Thyroid gland (tissue), 4 donors: ENCODE measurements at places on chromosomes 2 and 18. TPM values are rescaled to one million over a fixed set of nuclear protein-coding genes. Genes with fewer than 3 reads are reported as not detected.

- no peak overlapping the region for H3K4me3 ChIP-seq
- H3K36me3 ChIP-seq: no peaks in the 10 kb centered on the region
- no peaks in the 10 kb centered on the region for H3K27me3 ChIP-seq
- no peak for DNase-seq
These were observed 780.5 kb upstream of the FAM98A start for GRCh38 chr2:34379586-34379985.

- no peaks in the 10 kb centered on the region for H3K27me3 ChIP-seq
- H3K4me1 ChIP-seq: peaks cover 24% of the 10 kb centered on the region
- no peak overlapping the region for H3K4me3 ChIP-seq
These were observed 123.2 kb upstream of the BCL2L11 start for GRCh38 chr2:110997331-110998045.

DNA sequence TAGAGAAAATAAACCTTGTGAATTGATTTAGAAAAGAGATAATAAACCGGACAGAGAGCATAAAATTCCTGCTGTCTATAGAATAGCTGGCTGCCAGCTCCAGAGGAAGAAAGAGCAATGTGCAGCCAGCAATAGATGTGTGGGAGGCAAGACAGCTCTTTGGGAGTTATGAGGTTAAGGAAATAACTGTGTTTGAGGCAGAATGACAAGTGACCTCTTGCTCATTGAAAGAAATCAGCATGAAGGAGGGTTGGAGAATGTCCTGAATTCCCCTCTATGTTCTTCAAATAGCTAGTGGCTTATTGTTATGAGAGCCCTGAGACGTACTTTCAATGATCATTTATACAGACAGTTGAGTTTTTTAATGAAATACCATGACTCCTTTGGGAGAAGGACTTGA lies 1009.9 kb upstream of the NXPH2 start:
- no peaks in the 10 kb centered on the region for H3K27me3 ChIP-seq
- no peak for DNase-seq
- no peaks in the 10 kb centered on the region for H3K36me3 ChIP-seq
- H3K4me3 ChIP-seq: no peak overlapping the region
- H3K27ac ChIP-seq: no peak overlapping the region

GRCh38 chr18:23537274-23537673 lies 34.0 kb downstream of the RMC1 start:
- no peak overlapping the region for H3K4me3 ChIP-seq
- H3K36me3 ChIP-seq: peaks cover 86% of the 10 kb centered on the region
- H3K4me1 ChIP-seq: no peaks in the 10 kb centered on the region
- H3K27me3 ChIP-seq: no peaks in the 10 kb centered on the region

DNA sequence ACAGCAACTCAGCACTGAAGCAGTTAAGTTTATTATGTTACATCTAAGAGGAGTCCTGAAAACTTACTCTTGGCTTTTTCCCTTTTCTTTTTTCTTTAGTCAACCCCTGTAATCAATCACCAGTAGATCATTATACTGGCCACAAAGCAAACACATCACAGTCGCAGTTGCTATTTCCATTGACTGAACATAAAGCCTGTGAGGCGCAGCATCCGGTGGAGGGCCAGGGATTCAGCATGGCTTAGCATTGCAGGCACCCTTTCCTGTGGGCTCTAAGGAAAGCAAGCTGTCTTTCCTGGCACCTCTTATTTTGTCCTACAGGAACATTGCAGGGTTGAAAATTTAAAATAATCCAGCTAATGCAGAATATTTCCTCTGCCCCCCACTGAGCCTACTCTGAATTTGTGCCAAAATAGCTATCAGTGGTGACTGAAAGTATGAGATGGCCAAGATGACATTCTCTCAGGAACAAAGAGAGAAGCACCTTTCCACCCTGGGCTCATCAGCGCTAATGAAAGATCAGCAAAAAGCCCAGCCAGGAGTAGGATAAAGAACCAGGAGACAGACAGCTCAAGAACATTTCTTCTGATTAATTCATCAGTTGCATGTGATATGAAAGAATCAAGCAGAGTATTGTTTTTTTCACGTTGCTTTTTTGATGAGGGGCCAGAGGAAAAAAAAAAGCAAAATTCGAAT lies 85.3 kb upstream of the SULT1C3 start:
- H3K27ac ChIP-seq: no peak overlapping the region
- no peak overlapping the region for H3K4me3 ChIP-seq
- no peaks in the 10 kb centered on the region for H3K27me3 ChIP-seq
- H3K36me3 ChIP-seq: no peaks in the 10 kb centered on the region
- no peak for DNase-seq

DNA sequence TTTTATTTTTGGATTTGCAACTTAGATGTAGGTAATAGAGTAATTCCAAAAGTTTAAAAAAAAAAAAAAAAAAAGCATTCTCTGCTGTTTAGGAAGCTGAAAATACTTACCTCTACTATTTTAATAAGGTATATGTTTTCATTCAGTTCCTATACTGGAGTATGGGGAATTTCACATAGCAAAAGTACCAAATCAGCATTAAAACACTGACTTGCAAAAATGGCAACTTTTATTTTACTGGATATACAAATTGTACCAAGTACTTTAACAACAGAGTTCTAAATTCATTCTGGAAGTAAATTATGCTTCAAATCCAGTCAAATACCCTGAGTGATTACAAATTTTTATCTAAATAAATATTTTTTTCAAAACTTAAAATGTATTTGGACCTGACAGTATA lies 76.7 kb downstream of the TCF4 start:
- no peak overlapping the region for H3K4me3 ChIP-seq
- H3K27me3 ChIP-seq: no peaks in the 10 kb centered on the region
- H3K4me1 ChIP-seq: peaks cover 12% of the 10 kb centered on the region
- DNase-seq: no peak
- H3K36me3 ChIP-seq: no peaks in the 10 kb centered on the region

DNA sequence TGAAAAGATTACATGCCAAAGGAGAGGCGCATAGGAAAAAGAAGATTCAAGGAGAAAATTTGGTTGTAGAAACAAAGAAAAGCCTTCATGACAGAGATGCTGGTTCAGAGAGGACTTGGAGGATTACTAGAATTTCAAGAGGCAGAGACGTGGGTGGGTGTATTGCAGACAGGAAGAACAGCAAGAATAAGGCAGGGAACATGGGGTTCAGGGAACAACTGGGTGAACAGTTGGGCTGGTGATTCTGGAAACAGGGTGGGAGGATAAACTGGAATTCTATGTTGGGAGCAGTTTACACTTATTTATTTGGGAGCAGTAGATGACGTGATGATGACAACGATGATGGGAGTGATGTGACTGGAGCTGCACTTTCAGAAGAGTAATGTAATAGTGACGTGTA lies 18.4 kb upstream of the GMCL1 start:
- no peak overlapping the region for H3K4me3 ChIP-seq
- no peaks in the 10 kb centered on the region for H3K27me3 ChIP-seq
- peaks cover 41% of the 10 kb centered on the region for H3K36me3 ChIP-seq
- H3K4me1 ChIP-seq: no peaks in the 10 kb centered on the region
- H3K27ac ChIP-seq: no peak overlapping the region
- no peak for DNase-seq

- no peaks in the 10 kb centered on the region for H3K27me3 ChIP-seq
- no peak overlapping the region for H3K27ac ChIP-seq
- H3K4me1 ChIP-seq: no peaks in the 10 kb centered on the region
- H3K4me3 ChIP-seq: no peak overlapping the region
- no peaks in the 10 kb centered on the region for H3K36me3 ChIP-seq
These were observed 9.2 kb downstream of the LRRFIP1 start for GRCh38 chr2:237636578-237636977.

DNA sequence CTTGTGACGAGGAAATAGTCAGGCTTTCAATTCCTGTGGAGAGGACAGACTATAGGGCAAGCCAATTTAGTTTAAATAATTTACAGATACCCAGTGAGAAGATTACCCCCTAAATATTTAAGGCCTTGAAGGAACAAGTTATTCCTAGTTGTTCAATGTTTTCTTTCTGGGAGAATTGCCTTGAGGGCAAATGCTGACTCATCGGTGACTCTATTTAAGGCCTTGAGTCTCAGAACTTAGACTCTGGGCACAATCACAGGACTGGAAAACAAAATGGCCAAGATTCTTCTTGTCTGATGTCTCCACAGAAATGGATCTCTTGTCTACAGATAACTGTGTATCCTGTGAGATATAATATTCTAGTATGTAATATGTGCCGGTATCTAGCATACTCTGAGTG lies 467.1 kb downstream of the SUCLG1 start:
- H3K27me3 ChIP-seq: no peaks in the 10 kb centered on the region
- DNase-seq: no peak
- no peak overlapping the region for H3K4me3 ChIP-seq

Gene SRD5A2
- 0.13 TPM for total RNA-seq

Gene REG3A
- total RNA-seq: not detected

Gene CABYR
- total RNA-seq: 4.4 TPM
